GM12891 (cell line): ENCODE measurements at places on chromosomes 7 and 10.

DNA sequence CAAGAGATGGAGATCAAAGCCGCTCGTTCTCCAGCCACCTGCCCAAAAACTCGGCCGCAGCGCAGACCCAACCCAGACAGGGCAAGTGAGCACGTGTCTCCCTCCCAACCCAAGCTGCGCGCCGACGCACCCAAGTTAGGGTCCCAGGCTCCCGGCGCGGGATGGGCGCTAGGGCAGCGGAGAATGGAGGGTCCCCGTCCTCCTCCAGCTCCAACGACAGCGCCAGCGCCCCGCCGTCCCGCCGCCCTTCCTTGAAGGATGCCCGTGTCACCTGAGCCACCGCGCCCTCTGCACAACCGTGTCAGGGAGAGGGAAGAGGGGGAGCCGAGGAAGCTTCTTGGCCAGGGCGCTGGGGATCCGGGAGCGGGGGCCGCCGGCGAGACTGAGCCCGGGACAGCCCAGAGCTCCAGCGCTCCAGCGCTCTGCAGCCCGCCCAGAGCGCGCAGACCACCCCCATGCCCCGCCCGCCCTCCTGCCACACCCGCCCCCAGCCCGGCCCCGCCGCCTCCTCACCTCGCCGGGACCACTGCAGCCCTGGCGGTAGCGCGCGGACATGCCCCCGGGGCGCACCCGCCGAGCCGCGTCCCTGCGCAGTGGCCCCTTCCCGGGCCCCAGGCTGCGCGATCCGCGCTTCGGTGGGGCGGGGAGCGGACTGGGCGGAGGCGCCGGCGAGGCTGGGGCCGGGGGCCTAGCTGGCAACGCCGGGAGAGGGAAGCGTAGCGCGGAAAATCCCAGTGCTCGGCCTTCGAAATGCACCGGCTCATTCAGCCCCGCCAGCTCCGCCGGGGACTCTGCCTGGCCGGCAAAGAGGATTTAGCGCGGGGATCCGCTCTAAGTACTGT, at the start of gene SLC16A12:
Gene SLC16A12, minus strand, starts transcription at position 424 of the 842 bp plus-strand sequence. CDS start 73,016 bp downstream, outside the sequence.
- DNase-seq = peak; percentile 32

DNA sequence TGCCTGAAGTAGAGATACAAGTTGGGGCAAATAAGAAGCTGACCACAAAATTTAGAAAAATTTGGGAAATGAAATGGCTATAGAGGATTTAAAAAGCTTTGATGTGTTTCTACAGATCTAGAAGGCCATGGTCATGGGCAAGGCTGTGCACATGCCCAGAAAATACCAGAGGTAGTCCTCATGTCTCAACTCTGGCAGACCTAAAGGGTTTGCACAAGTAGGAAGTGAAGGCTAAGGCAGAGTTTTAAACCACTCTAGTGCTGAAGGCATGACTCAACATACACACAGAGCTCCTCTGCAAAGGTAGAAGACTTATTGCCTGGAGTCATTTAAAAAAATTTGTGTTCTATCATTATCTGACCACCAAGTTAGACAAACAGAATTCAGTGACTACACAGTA, 364.6 kb downstream of the CCSER2 start:
- no peak for DNase-seq

GRCh38 chr7:34236839-34237492, 331.6 kb downstream of the BMPER start:
- no peak for DNase-seq

DNA sequence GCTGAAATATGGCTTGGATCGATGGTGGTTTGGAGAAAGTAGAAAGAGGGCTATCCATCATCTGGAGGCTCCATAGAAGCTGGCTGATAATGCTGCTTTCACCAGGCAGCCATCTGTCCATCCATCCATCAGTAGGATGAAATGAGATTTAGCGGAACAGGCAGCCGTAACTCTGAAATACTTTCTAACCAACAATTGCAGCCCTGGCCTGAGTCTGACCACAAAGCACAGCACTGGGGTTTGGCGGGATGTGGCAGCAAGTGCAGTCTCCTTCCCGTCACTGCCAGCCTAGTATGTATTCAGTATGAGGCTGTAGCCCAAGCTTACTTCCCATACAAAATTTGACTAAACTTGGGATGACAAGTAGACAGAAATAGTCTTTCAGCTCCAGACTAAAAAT, 38.0 kb downstream of the R3HCC1L start:
- no peak for DNase-seq

- no peak for DNase-seq
Observed at GRCh38 chr7:152522571-152523067, 86.8 kb upstream of the KMT2C start.

DNA sequence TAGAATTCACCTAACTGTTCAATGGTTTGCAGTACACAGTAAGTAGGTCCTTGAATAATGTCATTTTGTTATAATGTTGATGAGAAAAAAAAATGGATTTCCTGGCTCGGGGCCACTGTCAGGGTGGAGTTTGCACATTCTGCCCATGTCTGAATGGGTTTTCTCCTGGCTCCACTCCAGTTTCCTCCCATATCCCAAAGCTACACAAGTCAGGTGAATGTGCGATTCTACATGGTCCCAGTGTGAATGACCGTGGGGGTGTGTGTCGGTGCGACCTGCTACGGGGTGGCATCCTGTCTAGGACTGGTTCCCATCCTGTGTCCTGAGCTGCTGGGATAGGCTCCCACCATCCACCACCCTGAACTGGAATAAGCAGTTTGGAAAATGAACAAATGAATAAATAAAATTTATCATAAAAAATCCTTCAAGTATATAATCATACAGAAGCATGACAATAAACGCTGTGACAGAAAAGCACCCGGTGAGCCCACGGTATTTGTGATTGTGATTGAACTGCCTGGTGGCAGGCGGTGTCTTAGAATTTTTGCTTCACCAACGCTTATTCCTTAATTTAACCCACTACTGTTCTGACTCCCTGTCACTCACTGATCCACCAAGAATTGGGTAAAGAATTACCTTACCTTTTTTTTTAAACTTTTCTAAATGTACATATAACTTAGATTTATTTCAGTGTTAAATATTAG, 114.1 kb downstream of the ICA1 start:
- no peak for DNase-seq

DNA sequence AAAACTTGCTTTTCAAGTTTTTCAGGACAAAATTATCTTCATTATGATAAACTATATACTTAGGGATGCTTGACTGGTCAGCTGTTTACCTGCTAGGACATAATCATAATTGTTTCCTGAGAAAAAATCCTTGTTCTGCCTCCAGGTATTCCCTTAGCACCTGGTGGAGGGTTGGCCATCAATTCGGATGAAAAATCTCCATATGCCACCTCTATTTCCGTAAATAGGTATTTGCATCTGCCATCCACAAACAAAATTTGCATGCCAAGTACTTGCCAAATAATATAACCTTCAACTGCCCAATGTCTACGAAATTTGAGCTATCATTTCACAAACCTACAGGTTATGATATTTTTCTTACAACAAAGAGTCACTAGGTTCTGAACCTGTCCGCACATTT, 126.2 kb downstream of the RNF133 start:
- DNase-seq = no peak

DNA sequence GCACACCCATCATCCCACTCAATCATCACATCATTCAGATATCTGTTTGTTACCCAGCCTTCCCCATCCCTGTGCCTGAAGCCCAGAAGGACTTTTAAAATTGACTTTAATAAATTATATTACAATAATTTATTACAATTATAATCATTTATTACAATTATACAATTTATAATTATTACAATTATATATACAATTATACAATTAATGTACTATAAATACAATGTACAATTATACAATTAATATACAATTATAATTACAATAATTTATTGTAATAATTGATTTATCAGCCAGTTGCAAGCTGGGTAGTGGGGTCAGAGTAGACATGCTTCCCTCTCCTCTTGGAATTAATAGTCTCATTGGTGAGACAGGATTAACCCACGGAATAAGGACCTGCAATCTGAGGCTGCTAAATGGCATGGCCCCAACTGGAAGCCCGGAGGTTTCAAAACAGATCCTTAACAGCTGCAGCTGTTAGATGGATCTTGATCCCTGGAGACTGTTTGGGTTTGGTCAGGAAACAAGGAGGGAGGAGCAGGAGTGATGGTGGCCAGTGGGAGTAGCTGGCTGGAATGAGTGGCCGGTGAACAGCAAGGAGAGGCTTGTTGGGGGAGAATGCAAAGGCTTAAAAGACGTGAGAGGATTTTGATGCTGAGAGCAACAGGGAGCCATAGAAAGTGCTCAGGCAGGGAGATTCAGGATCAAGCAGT, 402.8 kb upstream of the PODXL start:
- DNase-seq = no peak

GRCh38 chr7:140022582-140023211, 40.1 kb downstream of the PARP12 start:
- DNase-seq = no peak

- no peak for DNase-seq
Observed at GRCh38 chr10:57692255-57692980, 575.3 kb downstream of the IPMK start.

GRCh38 chr10:123203393-123204126, 49.4 kb downstream of the BUB3 start:
- DNase-seq = no peak

- no peak for DNase-seq
Observed at GRCh38 chr10:113518816-113519591, 33.8 kb upstream of the HABP2 start.

DNA sequence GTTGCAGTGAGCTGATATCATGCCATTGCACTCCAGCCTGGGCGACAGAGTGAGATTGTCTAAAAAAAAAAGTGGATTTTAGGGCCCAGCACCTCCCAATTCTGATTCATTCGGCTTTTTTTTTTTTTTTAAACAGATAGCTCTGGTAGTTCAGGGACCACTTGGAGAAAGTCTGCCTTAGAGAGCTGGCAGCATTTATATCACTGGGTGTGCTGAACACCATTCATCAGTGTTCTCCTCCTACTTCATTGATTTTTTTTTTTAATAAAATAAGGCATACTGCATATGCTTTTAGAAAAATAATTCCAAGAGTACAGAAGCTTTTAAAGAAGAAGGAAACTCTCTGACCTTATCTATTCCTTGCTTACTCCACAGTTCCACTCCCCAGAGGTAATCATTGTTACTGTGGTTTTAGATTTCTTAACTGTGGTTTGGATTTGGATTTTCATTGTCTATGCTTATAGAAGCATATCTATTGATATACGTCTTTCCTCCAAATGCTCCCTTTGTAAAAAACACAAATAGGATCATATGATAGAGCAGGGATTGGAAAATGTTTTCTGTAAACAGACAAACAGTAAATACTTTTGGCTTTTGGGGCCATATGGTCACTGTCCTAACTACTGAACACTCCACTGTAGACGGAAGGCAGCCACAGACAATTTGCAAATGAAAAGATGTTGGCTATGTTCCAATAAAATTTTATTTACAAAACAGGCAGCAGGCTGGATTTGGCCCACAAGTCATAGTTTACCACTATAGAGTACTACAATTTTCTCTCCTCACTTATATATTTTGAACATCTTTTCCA, 21.1 kb upstream of the SAR1A start:
- no peak for DNase-seq

- peak; percentile 61 for DNase-seq
Observed at GRCh38 chr7:77415823-77416620, at the start of gene GSAP. Gene GSAP (minus strand): TSS chr7:77416349. CDS start chr7:77416321, 28 bp downstream.

GRCh38 chr10:122348512-122348911, 26.0 kb upstream of the PLEKHA1 start:
- DNase-seq = no peak

GRCh38 chr7:7504910-7505704, 30.6 kb downstream of the COL28A1 start:
- DNase-seq = no peak

DNA sequence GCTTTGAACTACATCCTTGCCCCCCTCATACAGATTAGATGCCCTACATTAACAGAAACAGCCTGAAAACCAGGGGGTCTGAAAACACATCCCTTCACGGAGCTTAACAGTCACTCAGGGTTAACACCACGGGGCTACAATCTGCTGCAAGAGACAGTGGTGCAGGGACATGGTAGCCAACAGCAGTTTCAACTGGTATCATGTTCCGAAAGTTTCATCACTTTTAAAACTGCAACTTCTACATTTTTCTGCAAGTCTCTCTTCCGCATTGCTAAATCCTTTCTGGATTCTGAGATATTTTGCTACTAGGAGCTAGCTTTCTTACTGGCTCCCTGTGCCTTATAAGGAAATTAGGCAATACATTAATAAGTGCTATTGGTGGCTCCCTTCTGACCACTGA, 92.6 kb downstream of the JAZF1 start:
- DNase-seq = no peak

- DNase-seq = no peak
Observed at GRCh38 chr7:96004578-96004977, 232.2 kb downstream of the DYNC1I1 start.

DNA sequence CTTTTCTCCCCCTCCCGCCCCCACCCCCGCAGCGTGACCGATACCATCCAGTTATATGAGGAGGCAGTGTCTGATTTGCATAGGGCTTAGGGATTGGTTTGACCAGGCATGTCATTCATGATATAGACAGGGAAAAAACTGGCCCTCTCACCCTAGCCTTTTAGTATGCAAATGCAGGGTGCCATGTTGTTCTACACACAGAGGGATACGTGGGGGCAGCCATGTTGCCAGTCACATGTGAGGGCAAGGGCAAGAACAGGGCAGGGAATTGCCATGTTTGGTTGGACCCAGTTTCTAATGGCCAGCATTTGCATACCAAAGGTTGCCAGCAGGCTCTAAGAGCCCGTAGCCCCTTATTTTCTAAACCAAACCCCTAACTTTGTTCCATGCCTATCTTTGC, 552.1 kb downstream of the SORCS1 start:
- DNase-seq = no peak

GRCh38 chr7:116242178-116242577, 31.8 kb downstream of the TES start:
- no peak for DNase-seq

DNA sequence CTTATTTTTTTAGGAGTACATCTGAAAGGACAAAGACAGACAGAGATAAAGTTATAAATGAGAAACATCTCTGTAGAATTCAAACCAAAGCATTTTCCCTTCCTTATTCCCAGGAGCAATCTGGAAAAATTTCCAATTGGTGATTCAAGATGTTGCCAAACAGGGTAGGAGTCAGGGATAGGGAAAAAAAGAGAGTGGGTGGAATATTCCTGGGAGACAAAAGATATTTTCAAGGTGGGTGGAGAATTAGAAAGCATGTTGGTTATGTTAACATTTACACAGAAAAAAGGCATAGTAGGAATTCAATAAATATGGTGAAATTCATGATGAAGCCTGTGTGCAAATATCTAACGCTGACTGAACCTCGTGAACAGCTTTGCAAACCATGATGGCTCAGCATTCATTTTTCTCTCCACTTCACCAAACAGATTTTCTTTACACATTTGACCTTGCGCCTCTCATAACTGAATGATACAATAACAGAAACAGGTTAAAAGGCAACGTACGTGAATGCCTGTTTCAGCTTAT, 25.1 kb downstream of the SLC26A5 start:
- no peak for DNase-seq

DNA sequence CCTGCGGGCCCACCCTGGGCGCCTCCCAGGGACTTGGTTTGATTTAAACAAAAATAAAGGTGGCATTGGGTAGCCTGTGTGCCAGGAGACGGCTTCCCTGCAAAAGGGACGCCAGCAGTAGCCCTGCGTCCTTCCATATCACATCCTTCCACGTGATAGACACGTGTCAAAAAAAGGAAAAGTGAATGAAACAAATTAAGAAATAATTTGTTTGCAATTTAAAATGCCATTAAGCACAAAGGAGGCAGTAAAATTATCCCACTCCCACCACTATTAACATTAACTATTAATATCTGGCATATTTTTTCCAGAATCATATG, 7.6 kb downstream of the TACR2 start:
- DNase-seq = no peak
